Inflammatory macrophage (primary cell): ENCODE measurements at places on chromosomes 11 and 22.

DNA sequence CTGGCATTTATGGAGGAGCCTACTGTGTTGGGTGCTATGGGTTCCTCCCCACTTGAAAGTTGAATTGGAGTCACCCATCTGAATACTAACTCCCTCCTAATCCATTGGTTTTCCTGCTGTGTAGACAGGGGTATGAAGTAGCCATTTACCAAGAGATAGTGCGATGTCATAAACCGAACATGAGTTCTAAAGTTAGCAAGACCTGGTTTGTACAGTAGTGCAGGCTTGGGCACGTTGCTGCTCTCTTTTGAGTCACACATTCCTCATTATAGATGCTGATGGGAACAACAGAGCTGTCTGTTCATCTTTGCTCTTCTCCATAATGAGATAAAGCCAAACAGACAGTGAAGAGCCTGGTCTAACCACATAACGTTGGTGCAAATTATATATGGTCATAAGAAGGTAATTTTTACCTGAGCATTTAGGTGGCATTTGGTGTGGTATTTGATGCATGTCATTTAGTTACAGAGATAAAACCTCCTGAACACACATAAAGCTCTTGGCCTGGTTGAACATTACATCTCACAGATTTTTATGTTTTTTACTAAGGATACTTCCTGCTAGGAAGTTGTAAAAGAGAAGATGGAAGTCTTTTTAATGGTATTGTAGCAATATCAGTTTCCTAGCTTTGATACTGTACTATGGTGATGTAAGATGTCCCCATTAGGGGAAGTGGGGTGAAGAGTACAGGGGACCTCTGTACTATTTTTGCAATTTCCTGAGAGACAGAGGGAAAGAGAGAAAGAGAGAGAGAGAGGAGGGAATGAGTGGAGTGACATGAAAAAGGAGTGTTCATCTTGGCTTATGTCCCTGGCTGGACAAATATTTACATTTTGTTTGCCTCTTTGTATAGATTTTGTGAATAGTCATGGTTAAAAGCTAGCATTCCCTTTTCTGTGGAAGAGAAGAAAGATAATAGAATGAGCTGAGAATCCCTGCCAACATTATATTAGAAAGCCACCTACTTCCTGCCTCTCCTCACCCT lies 27.9 kb downstream of the GRAP2 start:
- DNase-seq, result peak; percentile 61

- DNase-seq, result no peak
Observed at GRCh38 chr11:132115454-132115853, 745.0 kb downstream of the NTM start.

- no peak for DNase-seq
Observed at GRCh38 chr11:42779555-42779954, 532.2 kb upstream of the API5 start.

- no peak for DNase-seq
Observed at GRCh38 chr22:44383064-44383575, 70.4 kb upstream of the SHISAL1 start.

DNA sequence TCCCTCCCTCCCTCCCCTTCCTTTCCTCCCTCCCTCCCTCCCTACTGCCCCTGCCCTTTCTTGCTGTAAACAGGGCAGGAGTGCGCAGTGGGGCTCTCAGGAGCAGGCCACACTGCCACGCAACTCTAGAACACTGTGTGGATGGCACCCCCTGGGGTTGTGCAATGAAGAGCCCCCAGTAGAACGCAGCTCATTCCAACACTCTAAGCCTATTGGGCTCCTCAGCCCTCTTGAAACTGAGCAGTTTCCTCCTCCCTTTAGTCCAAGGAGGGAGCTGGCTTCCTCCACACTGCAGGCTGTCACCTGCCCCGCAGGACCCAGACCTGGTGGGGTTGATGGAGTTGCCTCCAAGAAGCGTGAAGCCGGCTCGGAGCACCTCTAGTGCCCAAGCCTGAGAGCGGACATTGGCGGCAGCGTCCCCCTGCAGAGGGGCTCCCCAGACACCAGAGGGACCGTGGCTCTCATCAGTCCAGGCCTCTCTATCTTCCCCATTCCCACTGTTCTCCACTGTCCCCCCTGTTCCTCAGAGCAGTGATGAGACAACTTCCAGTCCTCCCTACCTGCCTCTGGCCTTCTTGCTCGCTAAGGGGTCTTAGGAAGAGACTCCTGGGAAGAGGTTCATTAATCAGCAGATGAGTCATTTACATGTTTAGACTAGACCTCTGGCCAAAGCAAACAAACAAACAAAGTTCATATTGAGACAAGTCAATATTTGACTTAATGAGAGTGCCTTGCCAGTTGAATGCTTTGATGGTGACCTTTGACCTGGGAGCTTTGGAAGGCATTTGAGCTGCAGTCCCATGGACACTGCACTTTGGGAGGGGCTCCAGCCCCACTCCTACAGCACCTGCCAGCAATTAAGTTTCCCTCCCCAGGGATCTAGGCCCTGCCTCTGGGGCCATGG lies 64.0 kb downstream of the RPUSD4 start:
- no peak for DNase-seq

- DNase-seq, result no peak
Observed at GRCh38 chr11:81286550-81286949, 1447.1 kb downstream of the FAM181B start.
